Activated CD4-positive, alpha-beta T cell treated with anti-CD3 and anti-CD28 coated beads, Interleukin-2, Interleukin-4, amounts not matched to agents 100 ng/mL and 50 ng/mL, durations not matched to agents 16 hours and 8 hours (primary cell): ENCODE measurements at places on chromosomes 7 and 10.

- DNase-seq: peak; percentile 83
Measured at GRCh38 chr10:30437031-30437841, 3.3 kb downstream of the MAP3K8 start.

DNA sequence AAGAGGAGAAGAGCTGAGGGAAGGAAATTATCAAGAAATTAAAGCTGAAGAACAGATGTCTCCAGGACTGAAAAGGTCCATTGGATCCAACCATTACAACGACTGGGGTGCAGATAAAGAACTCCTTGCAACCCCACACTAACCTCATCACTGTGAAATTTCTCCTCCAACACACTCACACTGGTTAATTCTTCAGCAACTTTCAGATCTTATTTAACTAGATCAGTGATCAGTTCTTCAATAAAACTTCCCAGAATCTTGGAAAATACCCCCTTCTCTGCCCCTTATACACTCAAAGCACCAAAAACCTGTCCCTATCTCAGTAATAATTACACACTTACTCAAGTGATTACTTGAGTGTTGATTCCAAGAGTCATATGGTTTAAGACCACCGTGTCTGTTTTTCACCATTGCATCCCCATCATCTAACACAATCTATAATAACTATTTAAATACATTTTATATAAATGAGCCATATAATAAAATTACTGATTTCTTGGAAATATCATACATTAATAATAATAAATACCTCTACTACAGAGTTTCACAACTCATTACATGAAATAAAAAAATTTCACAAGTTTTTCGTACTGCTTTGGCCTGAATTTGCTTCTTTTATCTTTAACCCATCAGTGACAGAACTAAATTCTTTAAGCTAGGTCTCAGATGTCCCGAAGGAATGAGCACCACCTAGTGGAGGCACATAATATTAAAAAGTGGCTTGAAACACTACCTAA, 123.7 kb downstream of the MPP7 start:
- peak; percentile 72 for DNase-seq

- no peak for DNase-seq
Measured at GRCh38 chr7:94697035-94697974, 41.4 kb upstream of the SGCE start.

DNA sequence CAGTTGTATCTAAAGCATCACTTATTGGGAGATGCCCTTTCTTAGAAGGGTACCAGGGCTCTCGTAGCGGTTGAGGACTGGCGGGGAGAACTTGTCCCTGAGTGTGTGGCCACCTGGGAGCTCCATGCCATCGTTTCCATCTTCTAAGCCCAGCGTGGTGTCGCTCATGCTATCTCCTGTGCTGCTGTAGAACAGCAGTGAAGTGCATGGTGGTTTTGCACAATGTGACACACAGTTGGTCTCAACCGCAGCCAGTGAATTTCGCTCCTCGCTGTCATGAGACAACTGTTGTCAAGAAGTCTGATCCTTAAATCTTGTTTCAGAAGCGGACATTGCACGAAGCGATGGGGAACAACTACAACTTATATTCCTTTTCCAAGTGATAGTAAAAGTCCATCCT, 283.4 kb downstream of the GRID1 start:
- DNase-seq: no peak

- peak; percentile 10 for DNase-seq
Measured at GRCh38 chr7:136139417-136139816, 162.3 kb upstream of the MTPN start.

- DNase-seq: no peak
Measured at GRCh38 chr7:108266491-108266890, 136.3 kb upstream of the LAMB4 start.

DNA sequence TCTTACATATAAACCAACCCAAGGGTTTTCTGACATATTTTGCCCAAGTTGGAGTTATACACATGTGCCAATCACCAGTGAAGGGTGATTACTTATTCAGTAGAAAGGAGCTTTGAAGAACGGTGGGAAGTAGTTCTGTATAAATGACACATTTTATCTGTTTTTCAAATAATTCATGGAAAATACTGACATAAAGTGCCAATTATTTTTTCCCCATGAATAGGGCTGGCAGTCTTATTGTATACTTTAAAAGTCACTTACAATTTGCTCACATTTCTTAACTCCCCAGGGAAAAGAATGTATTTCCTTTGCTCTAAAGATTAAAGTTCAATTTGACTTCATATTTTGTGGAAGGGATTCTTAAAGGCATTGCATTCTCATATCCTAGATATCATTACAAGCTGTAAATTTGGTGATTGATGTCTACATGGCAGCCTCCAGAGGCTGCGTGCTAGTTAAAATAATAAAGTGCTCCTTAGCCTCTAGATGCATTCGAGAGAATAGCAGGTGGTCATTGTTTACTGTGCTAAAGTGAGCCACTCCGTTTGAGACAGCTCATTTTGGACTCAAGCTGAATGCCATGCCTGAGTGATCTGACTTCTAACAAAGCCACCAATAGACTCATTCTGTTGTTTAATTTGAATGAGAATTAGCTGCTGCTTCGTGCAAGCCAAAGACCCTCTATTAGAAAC, 148.8 kb upstream of the NRP1 start:
- DNase-seq: no peak

- no peak for DNase-seq
Measured at GRCh38 chr7:27182861-27183681, 2.0 kb downstream of the HOXA11 start.

DNA sequence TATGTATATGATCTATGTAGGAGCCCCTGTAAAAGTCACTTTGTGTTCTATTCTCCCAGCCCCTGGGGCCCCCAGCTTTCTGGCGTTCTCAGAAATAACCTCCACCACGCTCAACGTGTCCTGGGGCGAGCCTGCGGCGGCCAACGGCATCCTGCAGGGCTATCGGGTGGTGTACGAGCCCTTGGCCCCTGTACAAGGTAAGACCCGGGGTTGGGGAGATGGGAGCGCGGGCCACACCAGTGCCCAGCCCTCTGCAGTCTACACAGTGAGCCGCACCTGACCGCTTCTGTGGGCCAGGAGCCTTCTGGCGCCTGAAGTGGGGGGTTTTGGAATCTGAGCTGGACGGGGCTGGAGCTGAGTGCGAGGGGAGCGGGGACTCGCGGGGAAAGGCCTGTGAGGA, 472.1 kb upstream of the FOXK1 start:
- DNase-seq: no peak

DNA sequence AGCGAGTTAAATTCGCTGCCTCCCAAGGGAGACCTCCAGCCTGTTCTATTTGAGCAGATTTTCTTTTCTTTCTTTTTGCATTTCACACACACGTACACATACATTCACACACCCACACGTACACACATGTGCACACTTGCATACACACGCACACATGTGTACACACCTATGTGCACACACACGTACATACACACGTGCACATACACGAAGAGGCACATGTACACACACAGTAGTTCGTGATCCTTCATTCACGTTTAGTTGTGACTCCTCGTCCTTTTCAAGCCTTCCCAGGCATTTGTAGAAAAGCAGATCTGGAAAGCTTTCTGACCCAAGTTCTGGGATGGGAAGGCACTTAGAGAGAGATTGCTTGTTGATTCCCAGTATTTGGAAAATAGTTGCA, 290.8 kb upstream of the COBL start:
- no peak for DNase-seq

GRCh38 chr10:123666318-123667236, at the start of gene GPR26:
GPR26 (plus strand) TSS chr10:123666355; CDS start chr10:123666408, 53 bp downstream.
- no peak for DNase-seq

GRCh38 chr7:137935884-137936508, 65.9 kb downstream of the CREB3L2 start:
- no peak for DNase-seq

GRCh38 chr10:22853906-22854447, 73.9 kb upstream of the ARMC3 start:
- DNase-seq: no peak

GRCh38 chr10:11279314-11279713, 261.6 kb downstream of the CELF2 start:
- DNase-seq: no peak

DNA sequence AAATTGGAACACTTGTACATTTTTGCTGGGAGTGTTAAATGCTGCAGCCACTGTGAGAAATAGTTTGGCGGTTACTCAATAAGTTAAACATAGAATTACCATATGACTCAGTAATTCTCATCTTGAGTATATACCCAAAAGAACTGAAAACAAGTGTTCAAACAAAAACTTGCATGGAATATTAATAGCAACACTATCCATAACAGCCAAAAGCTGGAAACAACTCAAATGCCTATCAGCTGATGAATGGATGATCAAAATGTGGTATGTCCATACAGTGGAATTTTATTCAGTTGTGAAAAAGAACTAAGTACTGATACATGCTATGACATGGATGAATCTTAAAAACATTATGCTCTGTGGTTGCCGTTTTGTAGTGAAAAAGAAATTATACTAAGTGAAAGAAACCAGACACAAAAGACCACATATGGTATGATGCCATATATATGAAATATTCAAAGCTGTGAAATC, 63.0 kb upstream of the SP4 start:
- DNase-seq: peak; percentile 66

DNA sequence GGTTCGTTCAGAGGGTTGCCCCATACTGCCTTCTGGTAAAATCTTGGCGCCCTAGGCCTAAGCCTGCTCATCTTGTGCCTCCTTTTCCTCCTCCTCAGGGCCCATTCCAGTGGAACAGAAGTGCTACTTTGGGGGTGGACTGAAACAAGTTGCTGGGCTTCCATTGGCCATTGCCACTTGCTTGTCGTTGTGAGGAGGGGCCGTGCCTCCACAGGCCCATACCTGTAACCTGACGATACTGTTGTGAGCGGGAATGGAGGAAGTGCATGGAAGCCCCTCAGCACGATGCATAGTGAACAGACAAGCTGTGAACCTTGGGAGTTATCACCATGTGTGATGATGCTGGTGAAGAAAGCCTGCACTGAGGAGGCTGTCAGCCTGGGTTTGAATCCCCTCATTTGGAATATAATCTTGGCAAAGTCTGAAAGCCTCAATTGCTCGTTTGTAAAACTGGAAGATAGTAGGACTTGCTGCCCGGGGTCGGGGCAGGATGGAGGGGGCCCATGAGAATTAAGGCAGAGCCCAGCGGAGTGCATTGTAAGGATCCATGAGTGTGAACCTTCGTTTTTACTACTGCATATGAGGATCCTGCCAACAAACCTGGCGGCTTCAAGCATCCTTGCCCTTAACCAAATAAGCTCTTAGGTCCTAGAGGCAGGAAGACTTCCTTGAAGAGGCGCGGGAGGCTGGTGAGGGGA, 671 bp upstream of the PAPSS2 start:
- DNase-seq: no peak

DNA sequence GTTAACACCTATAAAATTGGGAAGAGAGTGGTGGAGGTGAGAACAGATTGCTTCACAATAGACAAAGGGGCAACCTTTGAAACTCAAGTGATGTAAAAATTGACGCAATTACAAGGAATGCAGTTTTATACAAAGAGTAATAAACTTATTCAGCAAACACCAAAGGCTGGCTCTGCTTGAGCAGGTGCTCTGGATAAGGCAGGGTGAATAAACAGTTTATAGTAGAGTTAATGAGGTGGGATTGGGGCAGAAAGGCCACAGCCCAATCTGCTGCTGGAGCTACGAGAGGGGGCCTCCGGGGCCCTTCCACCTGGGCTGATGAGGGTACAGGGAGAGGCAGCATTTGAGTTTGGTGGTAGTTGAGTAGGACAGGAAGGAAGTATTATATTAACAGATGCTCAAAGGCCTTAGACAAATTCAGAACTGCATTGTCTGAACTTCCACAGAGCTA, 6.0 kb downstream of the MUC12 start:
- no peak for DNase-seq

DNA sequence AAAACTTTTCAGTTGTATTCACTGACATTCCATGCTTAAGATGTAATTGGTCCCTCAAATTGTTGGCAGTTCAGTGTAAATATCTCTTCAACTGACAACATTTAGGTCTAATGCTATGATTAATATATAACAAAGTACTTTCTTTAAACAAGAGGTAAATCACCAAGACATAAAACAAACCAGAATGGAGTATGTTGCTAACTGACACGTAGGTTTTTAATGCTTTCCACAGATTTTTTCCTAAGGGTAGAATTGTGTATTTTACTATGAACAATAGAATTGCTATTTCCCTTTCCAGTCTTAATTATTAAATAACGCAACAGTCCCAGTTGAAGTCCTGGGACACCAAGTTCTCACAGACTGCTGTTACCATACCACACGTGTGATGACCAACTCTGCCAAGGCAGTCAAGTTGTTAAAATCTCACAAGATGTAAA, 4.1 kb downstream of the JCAD start:
- no peak for DNase-seq

GRCh38 chr7:47044625-47045024, 537.3 kb downstream of the TNS3 start:
- DNase-seq: no peak

GRCh38 chr10:22491931-22492615, 146.8 kb downstream of the SPAG6 start:
- peak; percentile 50 for DNase-seq

GRCh38 chr7:138727336-138728099, 26.4 kb upstream of the SVOPL start:
- DNase-seq: no peak

DNA sequence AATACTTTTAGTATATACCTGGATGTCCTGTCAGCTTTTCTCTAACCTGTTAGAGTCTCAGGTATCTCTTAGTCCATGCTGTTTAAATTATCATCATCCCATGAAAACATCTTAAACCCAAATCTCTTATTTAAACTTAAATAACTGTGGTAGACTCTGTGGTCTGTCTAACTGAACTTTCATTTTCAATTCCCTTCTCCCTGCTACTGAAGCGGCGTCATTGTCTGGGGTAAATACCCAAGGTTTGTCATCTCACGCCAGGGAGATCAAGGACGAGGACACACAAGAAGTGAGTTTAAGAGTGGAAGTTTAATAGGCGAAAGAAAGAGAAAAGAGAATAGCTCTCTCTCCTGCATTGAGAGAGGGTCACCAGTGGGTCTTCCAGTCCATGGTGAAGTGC, 804.4 kb upstream of the CELF2 start:
- no peak for DNase-seq

DNA sequence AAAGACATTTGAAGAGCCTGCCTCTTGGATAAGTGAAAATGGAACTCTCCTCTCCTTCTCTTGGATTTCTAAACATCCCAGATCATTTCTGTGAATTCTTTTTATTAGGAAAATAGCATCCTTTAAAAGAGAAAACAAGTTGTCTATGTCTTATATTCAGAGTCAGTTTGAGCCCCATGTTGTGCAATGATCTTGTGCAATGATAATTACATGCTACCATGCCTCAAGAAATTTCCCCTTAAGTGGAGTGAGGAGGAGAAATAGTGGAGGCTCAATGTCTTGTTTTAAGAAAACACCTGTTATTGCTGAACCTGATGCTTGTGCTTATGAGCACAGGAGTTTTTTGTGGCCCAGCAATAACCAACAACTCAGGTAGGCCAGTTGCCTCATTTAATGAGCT, 103.6 kb downstream of the NPSR1 start:
- no peak for DNase-seq

- DNase-seq: no peak
Measured at GRCh38 chr10:110017052-110017451, 9.3 kb downstream of the ADD3 start.
